ENCODE measurements at places on chromosomes 6 and 20. TPM values are rescaled to one million over a fixed set of nuclear protein-coding genes. Genes with fewer than 3 reads are reported as not detected.

ANKEF1 gene
- total RNA-seq: 8.2 TPM

KCNK17 gene
- not detected for total RNA-seq

PPARD gene
- 15.0 TPM for total RNA-seq

PI3 gene
- not detected for total RNA-seq

ESR1 gene
- not detected for total RNA-seq

GRM1 gene
- under 0.01 TPM for total RNA-seq

ID4 gene
- total RNA-seq: 16.3 TPM

NKX2-2 gene
- total RNA-seq: not detected

DEF6 gene
- total RNA-seq: 3.2 TPM

CDC40 gene
- total RNA-seq: 15.1 TPM

EXOC2 gene
- total RNA-seq: 32.5 TPM

DDO gene
- total RNA-seq: 0.29 TPM

TSPO2 gene
- total RNA-seq: not detected

RIMS1 gene
- total RNA-seq: 0.55 TPM

ISM1 gene
- not detected for total RNA-seq

OSTM1 gene
- 77.3 TPM for total RNA-seq

OR2B6 gene
- not detected for total RNA-seq
